Activated T-helper 1 cell treated with anti-CD3 and anti-CD28 coated beads, Interleukin-2, amount 50 U/mL, for 16 hours (primary cell): ENCODE measurements at places on chromosomes 11 and 22.

DNA sequence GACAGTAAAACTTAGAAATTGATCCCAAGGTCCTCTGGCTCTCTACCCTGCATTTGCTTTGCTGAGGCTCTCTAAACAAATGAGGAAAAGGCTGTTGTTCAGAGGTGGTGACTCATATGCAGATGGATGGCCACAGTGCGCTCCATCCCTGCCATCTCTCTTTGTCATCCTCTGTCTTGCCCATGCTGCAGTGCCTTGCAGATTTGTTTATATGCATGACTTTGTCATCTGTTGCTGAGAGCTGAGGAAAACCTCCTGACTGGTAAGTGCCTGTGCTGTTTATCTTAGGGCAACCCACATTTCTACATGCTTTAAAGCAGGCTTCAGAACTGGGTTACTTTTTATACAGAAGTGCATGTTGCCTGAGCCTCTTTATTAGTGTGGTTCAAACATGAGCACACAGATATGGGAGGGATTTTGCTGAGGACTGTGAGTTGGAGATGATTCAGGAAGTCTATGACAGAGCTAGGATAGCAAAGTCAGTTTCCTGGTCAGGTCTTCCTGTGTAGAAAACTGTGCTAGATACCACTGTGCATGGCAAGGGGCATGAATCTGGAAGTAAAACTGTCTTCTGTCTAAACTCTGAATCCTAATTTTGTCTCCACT, 57.4 kb downstream of the JAM3 start:
- no peak for DNase-seq

DNA sequence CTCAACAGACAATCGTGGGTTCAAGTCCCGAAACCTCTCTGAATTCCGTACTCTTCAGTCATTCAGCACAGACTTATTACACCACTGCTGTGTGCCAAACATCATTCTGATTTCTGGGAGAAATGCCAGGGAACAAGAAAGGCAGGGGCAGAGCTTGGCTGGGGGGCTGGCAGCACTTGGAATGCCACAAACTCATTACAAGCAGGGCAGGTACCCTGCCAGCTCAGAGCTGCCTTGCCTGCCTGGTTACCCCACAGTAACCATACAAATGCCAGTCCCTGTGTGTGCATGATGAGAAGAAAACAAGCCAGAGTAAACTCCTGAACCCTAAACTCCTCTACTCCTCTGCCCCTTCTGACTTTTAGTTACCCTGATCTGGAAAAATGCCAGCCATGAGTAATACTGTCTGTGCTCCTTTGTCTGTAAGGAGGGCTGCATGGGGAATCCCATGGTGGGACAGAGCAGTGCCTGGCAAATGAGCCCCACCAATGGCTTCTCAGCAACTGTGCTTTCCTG, 6.9 kb upstream of the RAD9A start:
- DNase-seq: no peak

GRCh38 chr11:30364139-30364836, 41.4 kb downstream of the ARL14EP start:
- no peak for DNase-seq

DNA sequence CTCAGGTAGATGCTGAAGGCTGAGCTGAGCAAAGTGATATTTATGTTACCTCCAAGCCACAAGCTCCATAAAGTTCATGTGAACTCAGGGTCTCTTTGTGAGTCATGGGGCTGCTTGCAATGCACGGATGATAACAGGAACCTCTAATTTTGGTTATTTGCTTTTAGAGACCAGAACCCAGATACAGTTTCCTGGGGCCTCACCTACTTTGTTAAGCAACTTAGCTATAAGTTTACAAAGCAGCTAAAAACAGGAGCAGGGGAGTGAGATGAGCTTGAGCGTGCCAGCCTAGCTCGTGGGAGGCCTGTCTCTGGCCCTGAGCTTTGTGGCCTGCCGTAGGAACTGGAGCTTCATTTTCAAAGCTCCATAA, 29.2 kb downstream of the SREBF2 start:
- no peak for DNase-seq

GRCh38 chr11:129143335-129143734, 48.8 kb downstream of the ARHGAP32 start:
- DNase-seq: no peak

- DNase-seq: no peak
Measured at GRCh38 chr11:27610946-27611345, 89.3 kb downstream of the BDNF start.

- DNase-seq: no peak
Measured at GRCh38 chr11:35484435-35484834, 41.0 kb downstream of the PAMR1 start.

DNA sequence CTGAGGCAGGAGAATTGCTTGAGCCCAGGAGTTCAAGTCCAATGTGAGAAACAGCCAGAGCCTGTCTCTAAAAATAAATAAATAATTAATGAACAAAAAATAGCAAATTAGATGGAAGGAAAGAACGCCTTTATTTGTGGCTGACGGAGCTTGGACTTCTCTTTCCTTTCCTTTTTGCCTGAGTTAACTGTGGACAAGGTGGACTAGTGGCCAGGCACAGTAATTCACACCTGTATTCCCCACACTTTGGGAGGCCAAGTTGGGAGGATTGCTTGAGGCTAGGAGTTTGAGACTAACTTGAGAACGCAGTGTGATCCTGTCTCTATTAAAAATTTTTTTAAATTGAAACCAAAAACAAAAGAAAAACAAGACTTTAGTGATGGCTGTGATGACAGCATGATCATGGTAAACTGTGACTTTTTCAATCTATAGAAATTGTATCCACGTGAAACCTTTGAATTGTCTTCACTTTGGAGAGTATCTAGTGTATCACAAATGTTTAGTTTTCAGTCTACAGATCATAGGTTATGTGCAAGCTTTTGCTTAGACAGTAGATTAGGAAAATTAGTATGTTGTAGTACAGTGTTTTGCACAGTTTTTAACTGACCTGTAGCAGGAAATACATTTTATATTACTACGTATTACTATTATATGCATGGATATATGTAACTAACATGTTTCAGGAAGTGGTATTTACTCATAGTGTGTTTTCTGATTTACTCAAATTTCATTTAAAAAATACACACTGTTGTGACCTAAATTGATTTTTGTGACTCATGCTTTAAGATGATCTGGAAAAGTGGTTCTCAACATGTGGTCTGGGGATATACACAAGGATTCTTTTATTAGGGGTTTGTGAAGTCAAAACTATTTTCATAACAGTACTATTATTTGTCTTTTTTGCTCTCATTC, 42.1 kb downstream of the KDM2A start:
- no peak for DNase-seq

DNA sequence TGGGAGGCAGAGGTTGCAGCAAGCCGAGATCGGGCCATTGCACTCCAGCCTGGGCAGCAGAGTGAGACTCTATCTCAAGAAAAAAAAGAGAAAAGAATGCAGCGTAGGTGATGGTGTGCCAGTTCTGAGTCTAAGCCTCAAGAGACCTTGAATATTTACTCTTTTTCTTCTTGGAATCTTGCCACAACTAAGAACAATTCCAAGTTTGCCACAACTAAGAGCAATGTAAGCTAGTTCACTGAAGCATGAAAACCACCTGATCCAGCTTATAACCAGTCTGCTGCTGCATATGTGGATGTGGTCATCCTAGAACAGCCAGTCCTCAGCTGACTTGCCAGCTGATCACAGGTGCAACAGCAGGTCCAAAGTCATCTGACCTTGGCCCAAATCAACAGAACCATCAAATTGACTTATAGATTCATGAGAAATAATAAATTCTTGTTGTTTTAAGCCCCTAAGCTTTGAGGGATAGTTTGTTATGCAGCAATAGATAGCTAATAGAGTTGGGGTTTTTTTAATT, 25.4 kb upstream of the SEZ6L start:
- DNase-seq: no peak

DNA sequence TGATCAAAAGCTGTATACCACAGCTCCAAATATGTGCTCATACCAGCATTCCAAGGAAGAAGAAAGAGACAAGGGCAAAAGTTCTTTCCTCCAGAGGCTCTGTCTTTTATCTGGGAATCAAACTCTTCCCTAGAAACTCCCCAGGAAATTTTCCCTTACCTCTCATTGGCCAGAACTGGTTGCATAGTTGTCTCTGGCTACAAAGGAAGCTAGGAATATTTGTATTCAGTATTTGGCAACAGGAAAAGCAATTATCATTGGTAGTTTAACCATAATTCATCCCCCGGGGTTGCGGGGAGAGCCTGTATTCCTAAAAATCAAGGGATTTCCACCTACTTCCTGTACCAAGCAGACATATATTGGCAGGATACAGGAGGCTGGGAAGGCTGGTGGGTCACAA, 10.5 kb upstream of the ZFTA start:
- no peak for DNase-seq
